ENCODE measurements at places on chromosomes 12 and 14.
A peak's percentile ranks its signal among the peaks of the same experiment; 100 is the strongest.

- no peak for DNase-seq
Measured at GRCh38 chr14:55111122-55111708, 17.8 kb upstream of the LGALS3 start.

DNA sequence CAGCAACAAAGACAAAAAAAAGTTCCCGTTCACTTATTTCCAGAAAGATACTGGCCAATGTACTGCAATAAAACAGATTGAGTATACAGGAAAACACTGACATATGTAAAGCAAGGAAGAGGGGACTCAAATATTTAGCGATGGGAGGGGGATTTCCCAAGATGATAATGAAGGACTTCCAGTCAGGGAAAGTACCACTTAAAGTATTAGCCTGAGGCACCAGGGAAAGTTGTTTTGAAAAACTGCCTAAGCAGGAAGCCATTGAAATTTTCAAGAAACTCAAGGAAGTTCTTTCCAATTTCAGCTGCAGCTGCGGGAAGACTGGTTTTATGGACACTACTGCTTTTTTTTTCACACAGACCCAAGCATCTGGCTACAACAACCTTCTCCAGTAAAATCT lies 1007.4 kb upstream of the NOVA1 start:
- DNase-seq = no peak

- no peak for DNase-seq
Measured at GRCh38 chr12:8014836-8015235, 17.7 kb upstream of the FOXJ2 start.

- peak; percentile 87 for DNase-seq
Measured at GRCh38 chr12:2752676-2753371, 41.9 kb upstream of the FKBP4 start.

DNA sequence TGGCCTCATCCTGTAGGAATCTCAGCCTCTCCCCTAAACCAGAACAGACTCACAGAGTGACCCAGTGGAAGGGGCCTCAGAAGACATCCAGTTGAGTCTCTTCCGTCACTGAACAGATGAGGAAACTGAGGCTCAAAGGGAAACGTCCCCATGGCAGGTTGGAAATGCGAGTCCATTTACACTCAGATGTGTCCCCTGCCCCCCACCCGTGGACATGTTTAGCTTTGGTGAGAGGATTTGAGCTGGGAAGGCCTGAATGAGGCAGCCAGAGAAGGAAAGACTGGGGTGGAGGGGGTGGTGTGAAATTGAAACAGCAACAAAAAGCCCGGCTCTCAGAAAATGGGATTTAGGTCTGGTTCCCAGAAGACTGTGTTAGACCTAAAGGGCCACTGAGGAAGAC lies 1.7 kb downstream of the FAIM2 start:
- no peak for DNase-seq

DNA sequence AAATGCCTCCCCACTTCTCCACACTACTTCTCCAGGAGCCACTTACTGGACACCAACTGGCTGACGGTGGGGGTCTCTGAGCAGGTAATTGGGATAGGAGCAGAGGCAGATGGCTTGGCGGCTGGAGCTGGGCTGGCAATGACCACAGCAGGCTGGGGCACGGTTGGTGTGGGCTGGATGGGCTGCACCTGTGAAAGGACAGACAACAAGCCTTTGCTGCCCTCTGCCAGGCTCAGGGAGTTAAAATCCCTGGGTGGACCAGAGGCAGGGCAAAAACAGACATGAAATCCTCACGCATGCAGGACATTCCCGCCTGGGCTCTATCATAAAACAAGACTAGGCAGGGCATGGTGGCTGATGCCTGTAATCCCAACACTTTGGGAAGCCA lies 19.3 kb upstream of the TFCP2 start:
- no peak for DNase-seq

GRCh38 chr12:64603183-64603841 lies 7.0 kb upstream of the RASSF3 start:
- DNase-seq = no peak

GRCh38 chr12:8630131-8630530 lies 17.5 kb upstream of the AICDA start:
- DNase-seq = no peak

DNA sequence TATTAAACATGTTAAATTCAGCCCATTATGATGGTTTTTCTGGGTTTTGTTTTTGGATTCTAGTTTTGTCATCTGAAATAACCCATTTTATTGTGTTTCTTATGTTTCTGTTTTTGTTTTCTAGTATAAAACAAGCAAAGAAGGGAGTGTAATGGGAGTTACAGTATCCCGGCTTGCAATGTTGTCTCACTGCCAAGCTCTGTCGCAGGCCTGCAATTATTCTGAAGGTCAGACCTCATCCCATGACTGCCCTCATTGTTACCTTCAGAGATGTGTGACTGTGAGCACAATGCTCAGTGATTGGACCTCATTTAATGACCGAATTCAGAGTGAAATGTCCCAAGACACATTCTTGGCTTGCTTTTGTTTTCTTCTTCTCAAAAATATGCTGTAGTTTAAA lies 73.0 kb upstream of the ATF1 start:
- no peak for DNase-seq

DNA sequence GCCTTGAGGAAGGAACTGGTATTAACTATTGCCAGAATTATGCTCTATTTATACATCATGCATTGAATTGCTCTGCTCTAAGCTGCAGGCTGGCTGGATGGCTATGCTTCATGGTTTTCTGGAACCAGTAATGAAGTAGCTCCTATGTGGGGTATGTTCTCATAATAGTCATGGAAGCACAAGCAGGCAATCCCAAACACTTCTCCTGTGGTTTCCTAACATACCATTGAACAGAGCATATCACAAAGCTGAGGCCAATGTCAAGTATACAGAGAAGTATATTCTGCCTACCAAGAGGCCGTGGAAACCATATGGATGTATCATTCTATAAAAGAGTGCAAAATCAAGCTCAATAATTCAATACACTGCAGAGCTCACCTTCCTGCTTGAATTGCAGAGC lies 1752.4 kb upstream of the FLRT2 start:
- DNase-seq = no peak

- DNase-seq = no peak
Measured at GRCh38 chr14:54278665-54279295, 118.0 kb upstream of the CDKN3 start.

DNA sequence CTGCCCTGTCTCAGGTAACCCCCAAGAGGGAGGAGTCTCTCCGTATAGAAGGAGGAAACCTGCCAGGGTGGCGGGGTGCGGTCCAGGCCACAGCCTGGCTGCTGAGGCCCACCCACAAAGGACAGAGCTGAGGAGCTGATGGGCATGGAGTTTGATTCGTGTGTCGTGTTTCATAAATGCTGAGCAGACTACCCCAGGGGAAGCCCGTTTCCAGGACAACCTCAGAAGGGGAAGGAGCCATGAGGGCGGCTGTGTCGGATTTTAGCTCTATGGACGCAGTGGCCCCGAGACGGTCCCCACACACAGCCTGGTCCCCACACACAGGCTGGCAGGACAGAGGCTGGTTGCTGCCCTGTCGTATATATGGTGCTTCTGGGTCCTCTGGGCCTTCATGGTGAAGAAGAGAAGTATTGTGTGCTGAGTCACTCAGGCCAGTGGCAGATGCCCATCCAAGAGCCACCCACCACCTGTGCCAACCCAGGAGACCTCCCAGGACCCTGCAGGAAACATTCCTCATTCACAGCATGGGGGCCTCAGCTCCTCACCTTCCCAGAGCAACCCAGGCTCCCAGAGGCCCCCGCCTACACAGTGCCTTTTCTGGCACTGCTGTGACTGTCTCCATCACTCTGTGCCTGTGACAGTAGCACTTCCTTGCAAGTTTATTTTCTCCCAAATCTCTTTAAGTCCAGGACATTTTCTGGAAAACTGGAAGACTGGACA lies 63.1 kb upstream of the RIN3 start:
- DNase-seq = no peak

DNA sequence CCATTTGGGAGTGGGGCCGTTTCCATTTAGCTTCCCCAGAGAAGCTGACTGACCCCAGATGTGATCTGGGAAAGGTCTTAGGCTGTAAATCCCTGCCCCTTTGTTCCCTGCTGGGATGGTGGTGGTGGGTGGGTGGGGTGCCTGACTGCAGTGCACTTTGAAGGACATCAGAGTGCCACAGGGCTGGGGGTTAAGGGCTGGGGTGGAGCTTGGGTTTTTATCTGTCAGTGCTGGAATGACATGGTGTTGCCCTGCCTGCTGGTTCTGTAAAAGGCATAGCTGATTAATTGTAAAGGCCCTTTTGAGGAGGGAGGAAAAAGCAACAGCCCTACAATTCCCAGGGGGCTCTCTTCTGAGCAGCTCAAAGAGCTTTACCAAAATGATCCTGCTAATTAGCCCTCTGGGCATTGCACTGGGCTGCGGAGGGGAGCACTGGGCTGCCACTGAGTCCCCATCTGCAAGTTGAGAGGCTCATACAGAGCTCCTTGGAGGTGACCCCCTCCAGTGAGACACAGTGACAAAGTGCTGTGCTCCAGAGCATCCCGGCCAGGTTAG lies 21.1 kb downstream of the PLEKHG3 start:
- no peak for DNase-seq

- no peak for DNase-seq
Measured at GRCh38 chr14:62604524-62604923, 440.7 kb downstream of the KCNH5 start.

DNA sequence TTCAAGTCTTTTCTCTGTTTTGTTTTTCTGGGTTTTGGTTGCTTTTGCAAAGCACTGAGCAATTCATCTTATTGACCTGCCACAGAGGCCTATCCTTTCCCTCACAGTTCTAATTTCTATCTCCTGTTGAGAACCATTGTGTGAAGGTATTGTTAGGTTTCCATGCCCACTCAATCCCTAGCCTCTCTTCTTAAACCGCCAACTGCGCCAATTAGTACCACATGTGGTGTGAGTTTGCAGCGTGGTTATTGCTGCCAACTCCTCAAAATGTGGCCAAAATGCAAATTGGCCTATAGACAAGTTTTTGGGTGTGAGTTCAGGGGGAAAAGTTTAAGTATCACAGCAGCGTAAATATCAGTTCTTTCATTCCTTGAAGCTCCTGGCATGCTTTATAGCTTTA lies 232.6 kb downstream of the FLRT2 start:
- DNase-seq = no peak

DNA sequence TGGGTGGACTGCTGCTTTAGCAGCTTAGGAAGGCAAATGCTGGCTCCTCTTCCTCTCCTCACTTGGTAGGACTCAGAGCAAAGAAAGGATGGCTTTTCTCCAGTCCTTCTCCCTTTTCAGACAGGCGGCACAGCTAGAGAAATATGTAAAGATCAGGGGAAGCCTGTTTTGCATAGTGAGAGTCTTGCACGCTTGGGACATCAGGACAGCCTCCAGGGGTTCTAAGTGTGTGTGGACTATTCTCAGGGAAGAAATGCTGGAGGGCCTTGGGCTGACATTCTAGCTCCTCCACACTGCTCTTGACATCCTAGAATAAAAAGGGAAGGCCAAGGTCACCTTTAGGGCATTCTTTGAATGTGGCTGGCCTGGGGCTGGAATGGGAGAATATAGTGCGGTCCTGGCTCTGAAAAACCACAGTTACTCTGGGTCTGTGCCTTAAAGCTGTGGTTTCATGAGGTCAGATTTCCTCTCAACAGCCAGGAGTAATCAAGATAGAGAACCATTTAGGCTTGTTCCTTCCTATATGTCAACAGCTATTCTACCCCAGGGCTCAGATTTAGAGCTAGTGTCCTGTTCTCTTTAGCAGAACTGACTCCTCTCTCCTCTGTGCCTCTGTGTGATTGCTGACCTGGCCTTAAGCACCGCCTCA lies 24.3 kb downstream of the CMA1 start:
- DNase-seq = no peak

GRCh38 chr12:82893896-82894295 lies 207.2 kb downstream of the TMTC2 start:
- no peak for DNase-seq

DNA sequence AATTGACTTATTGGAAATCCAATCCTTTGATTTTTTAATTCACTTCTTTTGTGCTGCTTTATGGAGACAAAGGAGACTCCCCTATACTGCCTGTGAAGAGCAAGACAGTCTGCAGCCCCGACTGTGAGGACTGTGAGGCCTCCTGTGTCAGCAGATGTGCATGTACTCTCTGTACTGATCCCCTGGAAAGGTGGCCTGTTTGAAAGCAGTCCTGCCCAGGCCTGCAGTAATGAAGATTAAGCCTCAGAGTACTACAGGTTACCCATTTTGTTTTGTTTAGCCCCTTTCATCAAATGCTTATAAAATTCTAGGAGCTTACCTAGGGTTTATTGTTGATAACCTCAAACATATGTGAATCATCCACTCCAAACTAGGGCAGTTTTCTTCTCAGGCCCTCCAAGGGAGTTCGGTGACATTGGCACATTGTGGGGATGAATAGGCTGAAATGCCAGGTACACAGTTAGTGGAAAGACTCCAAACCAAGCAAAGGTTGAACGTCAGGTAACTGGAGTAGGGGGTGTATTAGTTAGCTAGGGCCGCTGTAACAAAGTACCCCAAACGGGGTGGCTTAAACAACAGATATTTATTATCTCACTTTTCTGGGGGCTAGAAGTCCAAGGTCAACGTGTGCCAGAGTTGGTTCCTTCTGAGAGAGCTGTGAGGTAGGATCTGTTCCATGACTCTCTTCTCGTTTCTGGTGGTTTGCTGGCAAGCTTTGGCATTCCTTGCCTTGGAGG lies 208.7 kb upstream of the BCL2L14 start:
- no peak for DNase-seq

GRCh38 chr12:111598637-111599452 lies at the start of gene ATXN2:
TSS of gene ATXN2 (minus strand) at chr12:111599315. CDS start at chr12:111599034, 281 bp downstream.
- DNase-seq = peak; percentile 67

DNA sequence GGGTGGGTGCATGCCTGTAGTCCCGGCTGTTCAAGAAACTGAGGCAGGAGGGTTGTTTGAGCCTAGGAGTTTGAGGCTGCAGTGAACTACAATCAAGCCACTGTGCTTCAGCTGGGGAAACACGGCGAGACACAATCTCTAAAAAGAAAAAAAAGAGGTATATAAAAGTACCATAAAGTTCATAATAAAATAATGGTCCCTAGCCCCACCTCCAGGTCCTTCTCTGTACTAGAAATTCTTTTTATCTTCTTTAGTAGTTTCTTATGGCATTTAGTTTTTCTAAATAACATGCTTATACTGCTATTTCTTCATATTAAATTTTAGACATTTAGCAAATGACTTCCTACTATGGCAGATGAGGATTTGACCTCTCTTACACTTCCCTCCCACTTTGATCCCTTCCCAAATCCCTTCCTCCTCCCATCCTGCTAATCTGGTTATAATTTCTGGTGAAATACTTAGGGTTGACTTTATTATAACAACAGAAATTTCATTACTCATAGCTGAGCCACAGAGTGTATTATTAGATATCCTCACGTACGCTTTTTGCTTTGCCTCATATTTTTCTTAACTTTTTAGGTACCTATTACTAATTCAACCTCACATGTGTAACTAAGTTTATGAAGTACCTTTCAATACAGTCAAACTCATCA lies 94.7 kb downstream of the SLC41A2 start:
- DNase-seq = no peak
